ENCODE measurements at places on chromosomes 5 and 9. TPM values are rescaled to one million over a fixed set of nuclear protein-coding genes. Genes with fewer than 3 reads are reported as not detected.

- no peak for DNase-seq
Measured at GRCh38 chr5:179840766-179841165, 17.9 kb downstream of the MRNIP start.

DNA sequence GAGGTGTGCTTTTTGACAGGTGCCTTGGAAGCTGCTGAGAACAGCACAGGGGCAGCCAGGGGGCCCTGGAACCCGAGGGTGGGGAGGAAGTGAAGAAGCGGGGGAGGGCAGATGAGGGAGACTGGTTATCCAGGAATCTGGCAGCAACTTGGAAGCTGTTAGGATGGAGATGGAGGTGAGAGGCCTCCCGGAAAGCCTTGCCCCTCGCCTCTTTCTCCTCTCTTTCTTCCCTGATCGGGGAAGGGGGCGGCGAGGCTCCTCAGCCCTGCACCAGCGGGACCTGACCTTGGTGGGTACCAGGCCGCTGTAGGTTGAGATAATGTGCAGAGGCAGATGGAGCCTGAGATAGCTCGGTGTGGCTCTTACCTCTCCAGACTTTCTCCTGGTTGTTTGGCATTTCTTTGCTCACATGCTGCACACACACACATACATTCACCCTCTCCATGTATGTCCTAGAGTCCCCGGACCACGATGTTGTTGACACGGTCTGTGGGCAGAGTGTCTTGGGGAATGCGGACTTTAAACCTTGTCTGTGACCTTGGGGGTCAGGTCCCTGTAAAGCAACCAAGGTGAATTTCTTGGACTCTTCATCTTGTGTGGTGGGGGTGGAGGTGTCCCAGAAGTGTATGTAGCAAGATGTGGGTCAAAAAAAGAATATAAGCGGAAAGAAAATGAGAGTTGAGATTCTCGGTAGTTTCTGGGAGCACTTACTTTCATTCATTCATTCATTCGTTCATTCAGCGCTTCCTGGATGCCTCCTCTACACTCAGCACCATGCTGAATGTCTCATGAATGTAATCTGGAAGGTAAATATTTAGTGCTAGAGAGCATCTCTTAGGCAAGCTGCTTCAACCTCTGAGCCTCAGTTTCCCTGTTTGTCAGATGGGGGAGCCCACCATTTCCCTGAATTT, 1.6 kb downstream of the WWC1 start:
- no peak for DNase-seq

GRCh38 chr5:58904737-58905136, 321.9 kb downstream of the RAB3C start:
- no peak for DNase-seq

DNA sequence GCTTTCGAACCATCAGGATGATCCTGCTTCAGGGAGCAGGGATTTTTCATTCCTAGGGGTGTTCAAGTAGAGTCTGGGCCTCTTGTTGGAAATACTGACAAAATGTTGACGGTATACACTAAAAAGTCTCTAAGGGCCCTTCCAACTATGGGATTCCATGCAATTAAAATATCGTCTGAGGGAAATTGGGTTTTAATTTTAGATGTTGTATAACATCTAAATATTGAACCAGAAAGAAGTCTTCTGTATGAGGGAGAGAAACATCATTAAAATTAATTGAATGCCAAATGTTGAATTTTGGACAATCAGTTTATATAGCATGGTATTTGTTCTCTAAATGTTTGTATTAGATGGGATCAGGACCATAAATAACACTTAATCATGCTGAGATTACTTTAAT, 25.7 kb upstream of the DAB2 start:
- no peak for DNase-seq

GRCh38 chr9:108688051-108688450, 167.7 kb downstream of the ACTL7B start:
- no peak for DNase-seq

The ATG12 gene
- 52.0 TPM for total RNA-seq

DNA sequence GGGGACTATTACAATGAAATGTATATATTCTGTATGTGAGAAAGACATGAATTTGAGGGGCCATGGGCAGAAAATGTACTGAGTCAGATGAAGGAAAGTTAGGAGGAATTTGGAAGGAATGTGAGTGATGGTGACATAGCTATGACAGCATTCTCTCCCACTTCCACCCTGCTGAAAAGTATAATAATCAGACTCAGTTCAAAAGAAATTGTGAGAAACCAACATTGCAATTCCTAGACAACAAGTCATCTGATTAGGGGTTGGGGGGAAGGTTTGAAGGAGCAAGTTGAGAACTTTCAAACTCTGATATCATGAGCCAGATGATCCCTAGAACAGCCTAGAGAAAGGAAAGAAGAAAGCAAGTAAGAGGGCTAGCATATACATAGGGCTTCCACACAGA, 370.6 kb downstream of the DMRTA1 start:
- no peak for DNase-seq

GRCh38 chr9:22548625-22549024, 102.0 kb downstream of the DMRTA1 start:
- DNase-seq: no peak

The CFAP90 gene
- 0.69 TPM for total RNA-seq

The CCNH gene
- 44.0 TPM for total RNA-seq

DNA sequence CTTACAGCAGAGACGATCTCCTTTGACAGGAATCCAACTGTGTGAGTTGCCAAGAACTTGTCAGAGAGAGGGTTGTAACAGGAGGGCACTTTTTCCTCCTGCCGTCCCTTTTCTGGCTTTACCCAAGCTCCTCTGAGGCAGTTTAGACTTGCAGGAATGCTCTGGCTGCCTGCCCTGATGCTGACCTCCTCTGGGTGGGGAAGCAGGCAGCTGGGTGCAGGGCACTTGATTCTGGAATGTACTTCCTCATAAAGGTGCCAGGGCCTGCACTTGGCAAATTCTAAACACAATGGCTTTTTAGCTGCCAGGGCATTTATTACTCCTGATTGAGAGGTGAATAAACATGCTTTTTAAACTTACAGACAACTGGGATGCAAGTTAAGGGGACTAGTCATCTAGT, 190.4 kb downstream of the EPB41L4A start:
- no peak for DNase-seq

The ITK gene
- 0.26 TPM for total RNA-seq

DNA sequence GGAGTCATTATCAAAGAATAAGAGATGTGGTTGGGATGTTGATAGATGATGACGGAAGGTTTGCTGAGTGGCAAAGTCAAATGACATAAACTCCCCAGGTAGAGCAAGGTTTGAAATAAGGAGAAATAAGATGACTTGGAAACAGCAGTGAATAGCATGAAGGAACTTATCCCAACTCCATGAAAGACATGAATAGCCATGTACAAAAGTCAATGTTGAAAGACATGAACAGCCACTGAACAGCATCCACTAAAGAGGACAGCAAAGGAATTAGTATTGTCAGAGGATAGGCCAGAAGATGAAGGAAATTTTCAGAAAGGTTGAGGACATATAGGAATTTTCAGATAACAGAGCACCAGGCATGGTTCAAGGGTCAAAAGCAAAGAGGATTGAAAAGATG, 286.0 kb upstream of the FBXL7 start:
- DNase-seq: no peak
